ENCODE measurements at places on chromosomes 7 and 10.
A peak's percentile ranks its signal among the peaks of the same experiment; 100 is the strongest.

DNA sequence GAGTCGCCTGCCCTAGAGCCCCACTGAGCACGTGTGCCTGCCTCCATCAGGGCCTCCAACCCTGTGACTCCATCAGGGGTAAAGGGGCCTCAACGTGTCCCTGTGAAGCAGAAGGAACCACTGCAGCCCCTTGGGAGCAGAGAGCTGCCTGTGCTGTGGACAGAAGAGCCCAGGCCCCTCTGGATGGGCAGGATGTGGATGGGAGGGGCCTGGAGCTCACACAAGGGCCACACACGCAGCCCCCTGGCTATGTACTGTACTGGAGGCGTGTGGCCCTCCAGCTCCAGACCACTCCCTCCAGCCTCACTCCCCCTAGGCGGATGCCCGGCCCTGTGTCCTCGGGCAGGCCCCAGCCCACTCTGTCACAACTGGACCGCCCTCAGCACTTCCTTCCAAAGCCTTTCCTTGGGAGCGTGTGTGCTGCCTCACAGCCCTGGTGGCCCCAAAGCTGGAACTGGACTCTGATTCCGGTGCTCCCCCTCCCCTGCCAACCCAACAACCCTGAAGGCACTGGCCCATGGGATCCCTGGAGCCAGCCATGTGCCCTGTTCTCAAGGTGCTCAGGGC lies 238.0 kb downstream of the TCERG1L start:
- no peak for DNase-seq

DNA sequence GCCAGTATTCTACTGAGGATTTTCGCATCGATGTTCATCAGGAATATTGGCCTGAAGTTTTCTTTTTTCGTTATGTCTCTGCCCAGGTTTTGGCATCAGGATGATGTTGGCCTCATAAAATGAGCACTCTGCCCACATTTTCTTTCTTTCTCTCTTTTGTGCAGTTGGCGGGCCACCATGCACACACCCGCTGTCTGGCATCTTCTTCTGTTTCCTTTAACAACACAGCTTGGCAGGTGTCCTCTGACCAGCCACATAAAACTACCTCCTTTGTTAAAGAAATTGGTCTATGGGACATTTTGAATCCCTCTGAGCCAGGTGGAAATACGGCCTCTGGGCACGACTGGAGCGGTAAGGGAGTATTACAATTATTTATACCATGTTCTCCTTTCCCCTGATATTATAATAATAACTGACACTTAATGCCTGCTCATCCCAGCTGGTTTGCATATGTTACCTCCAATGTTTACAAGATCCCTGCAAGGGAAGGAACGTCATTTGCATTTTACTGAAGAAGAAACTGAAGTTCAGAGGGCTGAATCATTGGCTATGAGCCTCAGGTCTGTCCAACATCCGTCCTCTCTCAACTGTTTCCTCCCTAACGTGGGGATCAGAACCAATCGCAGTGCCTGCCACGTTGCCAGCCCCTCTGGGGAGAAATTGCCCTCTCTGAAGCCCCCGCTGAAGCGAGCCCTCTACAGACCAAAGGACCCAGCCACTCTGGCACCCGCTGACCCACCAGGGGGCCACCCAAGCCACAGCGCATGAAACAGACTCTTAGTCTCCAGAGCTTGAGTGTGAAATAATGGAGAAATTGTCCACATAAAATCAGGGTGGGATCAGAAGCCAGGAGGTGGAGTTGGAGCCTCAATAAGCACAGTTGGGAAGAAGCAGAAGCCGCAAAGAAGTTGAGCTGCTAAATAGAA lies 125.0 kb upstream of the FOXK1 start:
- DNase-seq: no peak

GRCh38 chr7:70733090-70733489 lies 398.9 kb upstream of the GALNT17 start:
- DNase-seq: no peak

DNA sequence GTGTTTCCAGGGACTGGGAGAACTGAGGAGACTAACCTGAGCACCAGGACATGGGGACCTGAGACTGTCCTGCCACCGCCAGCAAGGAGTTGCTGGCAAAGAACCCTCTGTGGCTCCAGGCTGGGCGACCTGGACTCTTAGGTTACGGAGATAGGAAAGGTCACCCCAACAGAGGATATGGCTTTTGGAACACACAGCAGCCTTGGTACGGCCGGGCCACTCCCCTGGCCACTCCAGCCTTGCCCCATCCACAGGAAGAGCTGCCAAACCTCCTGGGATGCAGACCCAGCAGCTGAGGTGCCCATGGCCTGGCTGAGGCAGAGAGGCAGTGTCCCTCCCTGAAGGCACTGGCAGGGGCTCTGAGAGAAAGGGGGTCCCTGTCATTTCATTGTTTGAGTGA lies 137.8 kb downstream of the OAT start:
- DNase-seq: no peak

DNA sequence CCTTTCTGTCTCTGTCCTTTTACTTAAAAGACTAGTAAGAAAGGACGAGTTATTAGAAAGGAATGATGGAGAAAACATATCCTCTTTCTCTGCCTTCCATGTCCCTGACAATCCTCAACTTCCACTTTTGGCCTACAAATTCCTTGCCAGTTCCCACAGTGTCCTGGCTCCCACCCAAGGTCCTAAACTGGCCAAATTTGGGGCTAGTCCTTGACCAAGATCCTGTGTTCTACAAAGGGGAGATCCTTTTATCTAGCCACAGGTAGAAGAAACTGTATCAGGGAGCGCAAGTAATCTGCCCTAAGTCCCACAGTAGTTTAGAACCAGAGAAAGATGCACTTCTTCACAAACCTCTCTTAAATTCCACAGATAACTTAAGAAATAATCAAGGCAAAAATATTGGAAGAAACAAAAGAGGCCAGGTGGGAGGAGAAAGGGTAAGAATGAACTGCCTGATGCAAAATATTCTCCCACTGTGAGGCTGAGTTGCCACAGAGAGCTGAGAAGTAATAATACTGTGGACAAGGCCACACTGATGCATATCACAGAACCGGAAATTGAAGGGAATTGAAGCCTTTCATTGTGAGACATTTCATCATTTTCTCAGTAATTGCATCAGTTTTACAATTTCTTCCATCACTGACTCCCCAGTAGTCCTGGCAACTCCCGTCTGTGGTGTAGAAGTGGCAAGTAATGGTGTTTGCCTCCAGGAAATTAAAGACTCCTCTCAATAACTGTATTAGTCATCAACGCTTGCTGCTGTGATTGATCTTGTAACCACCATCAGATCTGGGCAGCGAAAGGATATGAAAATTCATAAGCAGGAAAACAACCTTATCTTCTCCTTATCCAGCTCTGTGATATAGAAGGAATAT lies 47.2 kb downstream of the DNAJC12 start:
- no peak for DNase-seq

DNA sequence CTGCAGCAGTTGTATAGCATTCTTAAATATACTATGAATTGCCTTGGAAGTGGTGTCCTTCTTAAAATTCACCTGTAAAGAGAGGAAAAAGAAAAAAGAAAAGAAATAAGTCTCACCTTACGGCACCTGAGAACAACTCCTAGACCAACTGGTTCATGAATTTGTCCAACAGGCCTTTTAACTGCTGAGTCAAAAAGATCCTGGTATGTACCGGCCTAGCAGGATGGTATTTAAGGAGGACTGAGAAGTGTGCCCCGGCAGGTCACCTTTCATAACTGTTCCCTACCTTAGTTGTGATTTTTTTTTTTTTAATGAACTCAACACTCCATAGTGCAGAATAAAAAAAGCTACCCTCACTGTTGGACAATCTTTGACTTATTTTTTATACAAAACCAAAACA lies 25.8 kb downstream of the STN1 start:
- no peak for DNase-seq

- no peak for DNase-seq
Observed at GRCh38 chr7:44633254-44634186, 27.1 kb downstream of the OGDH start.

GRCh38 chr7:151141311-151141854 lies 26.1 kb downstream of the GBX1 start:
- no peak for DNase-seq

GRCh38 chr7:26198133-26198780 lies 2.3 kb downstream of the HNRNPA2B1 start:
- peak; percentile 35 for DNase-seq

GRCh38 chr7:48742079-48742798 lies 182.1 kb upstream of the CDC14C start:
- DNase-seq: no peak

DNA sequence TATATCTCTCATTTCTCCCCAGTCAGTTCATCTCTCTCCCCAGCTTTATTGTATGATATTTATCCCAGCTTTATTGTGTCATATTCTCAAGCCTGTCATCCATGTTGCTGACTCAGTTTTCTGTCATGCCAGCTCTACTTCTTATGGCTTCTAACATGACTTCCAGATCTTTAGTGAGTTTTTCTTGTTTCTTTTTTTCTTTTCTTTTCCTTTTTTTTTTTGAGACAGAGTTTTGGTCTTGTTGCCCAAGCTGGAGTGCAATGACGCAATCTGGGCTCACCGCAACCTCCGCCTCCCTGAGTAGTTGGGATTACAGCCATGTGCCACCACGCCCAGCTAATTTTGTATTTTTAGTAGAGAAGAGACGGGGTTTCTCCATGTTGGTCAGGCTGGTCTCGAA lies 28.7 kb upstream of the CALU start:
- no peak for DNase-seq

DNA sequence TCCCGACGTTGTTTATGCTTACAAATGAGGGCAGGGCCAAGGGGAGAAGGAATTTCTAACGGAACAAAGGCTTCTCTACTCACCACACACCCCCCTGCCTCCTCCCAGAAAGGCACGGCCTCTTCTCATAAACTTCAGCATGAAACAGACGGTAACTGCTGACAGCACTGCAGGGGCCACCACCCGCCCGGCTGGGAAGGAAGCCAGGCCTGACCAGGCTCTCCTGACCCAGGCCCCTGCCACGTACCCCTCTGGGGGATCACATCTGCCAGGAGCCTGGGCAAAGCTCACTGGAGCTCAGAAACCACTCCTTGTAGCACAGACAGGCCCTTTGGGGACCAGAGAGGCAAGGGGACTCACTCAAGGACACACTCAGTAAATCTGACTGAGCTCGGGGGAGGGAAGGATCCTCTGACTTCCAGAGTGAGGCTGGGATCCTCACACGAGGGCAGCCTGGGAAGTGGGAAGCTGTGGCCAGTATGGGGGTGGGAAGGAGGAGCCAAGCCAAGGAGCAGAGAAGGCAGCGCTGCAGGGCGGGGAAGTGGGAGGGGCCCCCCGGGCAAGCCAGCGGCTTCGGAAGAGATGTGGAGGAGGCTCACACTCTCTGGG lies 46.1 kb downstream of the ZCCHC24 start:
- peak; percentile 48 for DNase-seq

DNA sequence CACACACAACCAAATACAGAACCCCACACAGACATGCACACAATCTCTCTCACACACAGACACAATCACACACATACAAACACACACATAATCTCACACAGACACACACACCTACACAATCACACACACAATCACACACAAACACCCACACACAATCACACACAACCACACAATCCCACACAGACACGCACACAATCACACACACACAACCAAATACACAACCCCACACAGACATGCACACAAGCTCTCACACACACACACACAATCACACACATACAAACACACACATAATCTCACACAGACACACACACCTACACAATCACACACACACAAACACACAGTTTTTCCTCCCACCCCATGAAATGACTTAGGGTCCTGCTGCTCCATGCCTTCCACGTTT lies 160.4 kb upstream of the PFKP start:
- no peak for DNase-seq

DNA sequence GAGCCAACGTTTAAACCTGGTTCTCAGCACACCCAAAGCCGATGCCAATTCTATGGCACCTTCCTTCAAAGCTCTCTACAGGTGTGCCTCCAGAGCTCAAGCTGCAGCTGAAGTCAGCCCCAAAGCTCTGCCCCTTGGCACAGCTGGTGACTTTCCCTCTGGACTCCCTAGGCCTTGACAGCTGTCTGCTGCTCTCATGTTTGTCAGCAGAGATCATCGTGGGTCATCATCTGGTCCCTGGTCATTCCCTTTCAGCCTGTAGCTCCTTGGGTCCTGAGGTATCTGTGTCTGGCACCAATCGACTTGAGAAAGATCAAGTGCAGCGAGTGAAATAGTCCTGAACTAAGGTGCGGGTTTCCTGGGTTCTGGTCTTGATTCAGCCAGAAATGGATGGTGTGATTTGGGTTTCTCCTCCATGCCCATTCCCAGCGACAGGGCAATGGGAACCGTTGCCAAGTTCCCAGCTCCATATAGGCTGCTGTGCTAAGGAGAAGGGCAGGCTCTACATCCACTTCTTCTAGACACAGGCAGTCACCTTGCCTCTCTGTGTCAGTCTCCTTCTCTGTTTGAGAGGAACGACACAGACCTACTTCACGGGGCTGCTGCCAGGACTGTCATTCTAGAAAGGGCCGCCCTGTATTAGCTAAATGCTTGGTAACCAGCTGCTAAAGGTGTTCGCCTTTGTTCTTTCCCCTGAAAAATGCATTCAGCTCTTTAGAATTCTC lies 3.6 kb downstream of the PKD1L1 start:
- DNase-seq: no peak

DNA sequence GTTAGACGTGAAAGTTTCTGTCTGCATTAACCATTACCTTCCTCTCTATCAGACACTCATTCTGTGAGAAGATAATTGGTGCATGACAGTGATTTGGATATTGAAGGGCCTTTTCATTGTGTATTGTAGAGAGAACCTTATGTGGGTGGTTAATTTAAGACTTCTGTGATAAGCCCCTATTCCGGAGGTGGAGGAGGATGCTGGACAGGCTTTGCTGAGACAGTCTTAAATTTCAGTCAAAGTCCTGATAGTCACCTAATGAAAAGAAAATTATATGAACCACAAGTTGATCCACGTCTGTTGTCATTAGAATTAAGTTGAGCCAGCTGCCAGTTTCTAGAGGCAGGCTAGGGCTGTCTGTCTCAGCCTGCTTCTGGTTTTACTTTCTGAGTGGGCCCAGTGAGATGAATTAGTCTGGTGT lies 62.9 kb downstream of the CELF2 start:
- DNase-seq: no peak

DNA sequence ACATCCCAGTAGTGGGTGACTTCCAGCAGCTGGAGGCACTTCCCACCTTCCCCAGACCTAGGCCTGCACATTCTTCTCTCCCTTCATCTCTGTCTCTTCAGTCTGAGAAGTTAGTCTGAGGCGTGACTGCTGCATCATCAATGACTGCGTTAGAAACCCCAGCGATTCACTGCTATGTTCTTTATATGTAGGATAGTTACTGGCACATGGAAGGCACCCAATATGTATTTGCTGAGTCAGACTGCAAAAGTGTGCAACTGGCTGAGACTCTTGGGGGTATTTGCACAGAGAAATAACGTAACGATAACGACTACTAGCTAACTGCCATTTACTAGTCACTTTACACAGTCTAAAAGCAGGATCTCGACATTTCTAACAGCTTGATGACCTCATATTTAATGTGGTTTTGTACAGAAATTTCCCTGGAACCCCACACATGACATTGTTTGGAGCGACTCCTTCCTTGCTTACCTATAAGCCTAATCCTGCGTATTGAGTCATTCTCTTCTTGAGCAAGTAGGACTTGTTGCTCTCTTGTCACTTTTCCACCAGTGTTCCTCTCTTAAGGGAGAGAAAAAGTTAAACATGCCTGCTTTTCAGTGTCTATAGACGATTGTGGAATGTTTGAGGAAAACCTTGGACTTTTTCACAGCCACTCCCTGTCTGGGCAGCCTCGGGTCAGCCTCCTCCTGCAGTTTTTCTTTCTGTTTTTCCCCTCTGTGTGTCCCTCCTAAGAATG lies 45.5 kb downstream of the THNSL1 start:
- no peak for DNase-seq

GRCh38 chr7:153523320-153524015 lies 528.7 kb upstream of the DPP6 start:
- no peak for DNase-seq

GRCh38 chr10:119305860-119306513 lies 98.6 kb downstream of the GRK5 start:
- DNase-seq: no peak
